Nephron progenitor cell (in vitro differentiated cells): ENCODE measurements at places on chromosomes 11 and 22.

DNA sequence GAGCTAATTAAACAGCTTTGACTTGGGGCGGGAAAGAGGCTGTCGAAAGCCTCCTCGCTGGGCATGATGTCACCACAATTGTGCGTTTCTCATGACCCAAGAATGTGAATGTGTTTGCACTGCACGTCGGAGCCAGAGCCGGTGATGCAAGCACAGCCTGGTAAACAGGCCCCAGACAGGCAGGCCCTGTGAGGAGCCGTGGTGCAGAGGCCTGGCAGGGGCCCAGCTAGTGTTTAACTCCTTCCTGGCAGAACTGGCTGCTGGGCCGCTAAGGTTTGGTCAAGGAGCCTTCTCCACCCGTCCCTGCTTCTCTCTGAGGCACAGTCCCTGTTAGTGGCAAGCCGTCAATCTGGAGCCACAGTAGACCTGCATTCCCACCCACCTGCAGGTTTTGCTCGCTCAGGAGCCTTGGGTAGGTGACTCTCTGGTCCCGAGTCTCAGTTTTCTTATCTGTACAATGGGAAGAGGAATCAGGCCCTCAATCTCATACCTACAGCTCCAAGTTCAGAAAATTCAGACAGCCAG lies 25.4 kb upstream of the SMTN start:
- peak; percentile 27 for DNase-seq

DNA sequence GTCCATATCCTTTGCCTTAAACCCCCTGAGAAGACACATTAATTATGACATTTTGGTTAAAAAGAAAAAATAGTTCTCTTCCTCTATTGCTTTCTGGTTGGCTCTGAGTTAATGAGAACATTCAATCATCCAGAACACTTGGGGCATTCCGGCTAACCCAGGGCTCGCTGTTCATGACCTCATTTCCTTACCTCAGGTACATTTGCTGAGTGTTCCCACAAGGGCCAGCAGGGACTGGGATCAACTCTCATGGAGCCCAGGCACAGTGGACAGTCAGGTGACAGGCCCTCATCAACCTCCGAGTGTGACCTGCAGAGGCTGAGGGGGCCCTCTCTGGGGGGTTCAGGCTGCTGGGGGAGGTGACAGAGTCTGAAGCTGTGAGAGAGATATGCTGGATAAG lies 98.9 kb downstream of the MYO18B start:
- DNase-seq: no peak

DNA sequence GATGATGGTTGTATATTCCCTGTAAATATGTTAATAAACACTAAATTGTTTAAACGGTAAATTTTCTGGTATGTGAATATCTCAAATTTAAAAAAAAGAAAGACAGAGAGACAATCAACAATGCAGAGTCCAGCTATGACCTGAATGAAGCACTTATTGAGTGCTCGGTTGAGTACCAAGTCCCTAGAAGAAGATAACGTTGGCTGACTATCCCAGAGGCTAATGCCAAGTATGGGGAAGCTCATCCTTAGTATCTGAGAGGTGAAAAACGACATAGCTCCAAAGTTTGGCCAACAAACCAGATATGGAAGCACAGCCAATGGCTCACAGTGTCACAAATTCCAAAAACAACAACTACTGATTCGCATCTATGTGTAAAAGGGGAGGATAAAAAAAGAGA lies 71.3 kb downstream of the RSF1 start:
- no peak for DNase-seq

DNA sequence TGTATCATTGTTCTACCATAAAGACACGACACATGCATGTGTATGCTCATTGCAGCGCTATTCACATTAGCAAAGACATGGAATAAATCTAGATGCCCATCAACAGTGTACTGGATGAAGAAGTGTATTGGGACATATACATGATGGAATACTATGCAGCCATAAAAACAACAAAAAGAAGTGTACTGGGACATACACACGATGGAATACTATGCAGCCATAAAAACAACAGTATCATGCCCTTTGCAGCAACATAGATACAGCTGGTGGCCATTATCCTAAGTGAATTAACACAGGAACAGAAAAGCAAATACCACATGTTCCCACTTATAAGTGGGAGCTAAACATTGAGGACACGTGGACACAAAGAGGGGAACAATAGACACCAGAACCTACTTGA lies 22.7 kb downstream of the ARL14EP start:
- no peak for DNase-seq

GRCh38 chr11:35664977-35665441 lies 2.4 kb downstream of the TRIM44 start:
- DNase-seq: no peak

DNA sequence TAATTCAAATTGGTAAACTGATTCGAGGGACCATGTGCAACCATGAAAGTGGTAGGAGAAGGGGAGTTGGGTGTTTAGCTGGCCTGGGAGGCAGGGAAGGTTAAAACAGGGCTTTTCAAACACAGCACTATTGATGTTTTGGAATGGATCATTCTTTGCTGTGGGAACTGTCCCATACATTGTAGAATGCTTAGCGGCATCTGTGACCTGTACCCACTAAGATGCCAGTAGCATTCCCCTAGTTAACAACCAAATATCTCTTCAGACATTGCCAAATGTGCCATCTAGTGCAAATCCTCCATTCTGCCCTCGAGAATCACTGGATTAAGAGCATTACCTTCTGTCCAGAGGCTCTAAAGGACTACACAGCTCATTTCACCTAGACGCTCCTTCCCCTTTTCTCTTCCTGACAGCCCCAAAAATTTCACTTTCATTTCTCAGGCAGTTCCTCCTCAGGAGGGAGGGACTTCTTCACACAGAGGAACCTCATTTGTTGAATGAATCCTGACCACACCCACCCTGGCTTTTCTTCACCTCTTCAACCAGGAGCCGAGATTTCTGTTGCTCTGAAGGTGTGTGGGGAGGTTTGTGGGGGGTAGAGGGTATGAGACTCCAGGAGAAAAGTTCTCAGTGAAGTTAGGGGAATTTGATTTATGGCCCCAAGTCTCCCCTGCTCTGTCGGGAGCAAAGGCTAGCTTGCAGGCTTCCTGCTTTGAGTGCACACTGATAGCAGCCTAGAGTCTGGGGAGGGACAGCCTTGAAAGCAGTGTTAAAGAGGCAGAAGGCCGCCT lies at the start of gene TRIM34:
Gene TRIM34 (plus strand): TSS at position 513 of the 791 bp plus-strand sequence. CDS start 7,331 bp downstream, outside the sequence.
- peak; percentile 11 for DNase-seq

DNA sequence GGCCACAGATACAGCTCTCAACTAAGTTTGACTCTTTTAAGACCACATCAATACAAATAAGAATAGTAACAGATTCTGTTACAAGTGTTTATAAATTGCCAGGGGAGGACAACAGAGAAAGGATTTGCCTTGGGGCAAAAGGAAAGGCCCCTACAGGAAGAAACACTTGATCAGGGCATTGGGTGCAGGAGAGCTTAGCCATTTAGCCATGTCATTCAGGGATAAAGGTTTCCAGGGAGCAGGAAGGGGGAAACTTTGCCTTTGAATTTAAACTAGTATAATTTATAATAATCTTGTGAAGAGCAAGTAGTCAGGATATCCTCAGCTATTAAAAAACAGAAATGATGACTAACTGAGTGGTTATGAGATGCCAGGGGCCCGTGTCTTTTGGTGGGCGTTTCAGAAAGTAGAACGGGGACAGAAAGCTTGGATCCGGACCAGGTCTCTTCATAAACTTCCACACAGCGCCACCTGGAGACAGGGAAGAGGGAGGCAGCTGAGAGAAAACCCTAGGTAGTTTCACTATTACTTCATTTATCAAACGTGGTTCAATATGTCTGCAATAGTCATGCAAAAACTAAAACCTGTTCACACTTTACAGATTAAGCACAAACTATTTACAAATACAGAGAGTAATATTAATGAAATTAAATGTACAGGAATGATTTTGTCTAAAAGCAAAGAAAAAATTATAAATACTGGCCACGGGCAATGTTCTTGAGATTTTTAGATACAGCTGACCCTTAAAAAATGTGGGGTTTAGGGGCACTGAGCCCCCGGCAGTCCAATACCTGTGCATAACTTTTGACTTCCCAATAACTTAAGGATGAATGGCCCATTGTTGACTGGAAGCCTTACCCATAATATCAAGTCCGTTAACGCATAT lies 11.0 kb upstream of the SLC5A4 start:
- peak; percentile 74 for DNase-seq

GRCh38 chr11:125532668-125533067 lies 36.6 kb upstream of the FEZ1 start:
- no peak for DNase-seq

DNA sequence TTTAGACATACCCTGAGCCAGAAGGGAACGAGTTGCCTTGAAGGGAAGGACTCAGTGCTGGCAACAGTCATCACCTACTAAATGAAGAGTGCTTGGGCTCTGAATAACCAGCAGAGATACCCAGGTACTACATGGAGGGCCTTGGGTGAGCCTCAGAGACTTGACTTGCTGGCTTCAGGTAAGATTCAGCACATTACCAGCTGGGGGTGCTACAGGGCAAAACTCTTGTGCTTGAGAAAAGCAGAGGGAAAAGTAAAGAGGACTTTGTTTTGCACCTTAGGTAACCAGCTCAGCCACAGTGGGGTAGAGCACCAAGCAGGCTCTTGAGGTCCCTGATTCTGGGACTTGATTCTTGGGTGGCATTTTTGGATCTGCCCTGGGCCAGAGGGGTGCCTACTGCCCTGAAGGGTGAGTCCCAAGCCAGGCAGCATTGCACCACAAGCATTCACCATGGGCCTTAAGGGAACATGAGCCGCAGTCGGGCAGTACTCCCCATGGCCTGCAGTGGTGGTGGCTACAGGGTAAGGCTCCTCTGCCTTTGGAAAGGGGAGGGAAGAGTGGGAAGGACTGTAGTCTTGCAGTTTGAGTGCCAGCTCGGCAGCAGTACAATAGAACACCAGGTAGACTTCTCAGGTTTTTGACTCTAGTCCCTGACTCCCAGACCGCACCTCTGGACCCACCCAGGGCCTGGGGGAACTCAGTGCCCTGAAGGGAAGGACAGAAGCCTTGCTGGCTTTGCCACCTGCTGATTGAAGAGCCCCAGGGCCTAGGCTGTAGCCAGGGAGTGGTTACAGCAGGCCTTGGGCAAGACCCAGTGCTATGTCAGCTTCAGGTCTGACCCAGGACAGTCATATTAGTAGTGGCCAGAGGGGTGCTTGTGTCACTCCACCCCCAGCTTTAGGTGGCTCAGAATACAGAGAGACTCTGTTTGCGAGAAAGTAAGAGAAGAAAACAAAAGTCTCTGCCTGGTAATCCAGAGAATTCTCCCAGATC lies 22.7 kb upstream of the PLEKHA7 start:
- DNase-seq: no peak

DNA sequence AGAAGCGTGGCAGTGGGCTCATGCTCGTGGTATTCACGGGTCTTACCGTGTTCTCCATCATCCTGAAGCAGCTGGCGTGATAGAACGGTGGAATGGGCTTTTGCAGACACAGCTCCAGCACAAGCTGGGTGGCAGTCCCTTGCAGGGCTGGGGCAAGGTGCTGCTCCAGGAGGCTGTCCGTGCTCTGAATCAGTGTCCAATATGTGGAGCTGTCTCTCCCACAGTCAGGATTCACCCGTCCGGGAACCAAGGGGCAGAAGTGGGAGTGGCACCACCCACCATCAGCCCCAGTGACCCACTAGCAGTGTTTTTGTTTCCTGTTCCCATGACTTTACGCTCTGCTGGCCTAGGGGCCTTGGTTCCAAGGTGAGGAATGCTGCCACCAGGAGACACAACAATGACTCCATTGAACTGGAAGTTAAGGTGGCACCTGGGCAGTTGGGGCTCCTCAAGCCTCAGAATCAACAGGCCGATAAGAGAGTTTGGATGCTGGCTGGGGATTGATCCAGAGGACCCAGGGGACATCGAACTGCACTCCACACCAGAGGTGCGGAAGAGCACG lies 16.9 kb upstream of the CD81 start:
- no peak for DNase-seq

GRCh38 chr22:41779929-41780505 lies 20.5 kb upstream of the CCDC134 start:
- DNase-seq: no peak

DNA sequence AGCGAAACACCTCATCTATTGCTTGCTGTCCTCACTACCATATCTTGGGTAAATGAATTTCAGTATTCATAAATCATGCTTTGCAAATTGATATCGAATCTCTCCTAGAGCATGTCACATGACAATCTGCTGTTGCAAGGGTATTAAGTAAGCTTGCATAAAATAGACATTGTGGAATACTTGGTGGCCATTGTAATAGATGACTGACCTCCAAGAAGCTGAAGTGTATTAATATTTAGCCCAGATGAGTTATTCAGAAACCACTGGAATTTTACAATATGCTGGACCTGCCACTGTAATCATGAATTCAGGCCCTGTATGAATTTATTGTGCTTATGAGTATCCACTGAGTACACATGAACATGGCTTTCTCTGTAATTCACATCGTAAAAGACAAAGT lies 289.7 kb upstream of the ARHGAP42 start:
- no peak for DNase-seq

DNA sequence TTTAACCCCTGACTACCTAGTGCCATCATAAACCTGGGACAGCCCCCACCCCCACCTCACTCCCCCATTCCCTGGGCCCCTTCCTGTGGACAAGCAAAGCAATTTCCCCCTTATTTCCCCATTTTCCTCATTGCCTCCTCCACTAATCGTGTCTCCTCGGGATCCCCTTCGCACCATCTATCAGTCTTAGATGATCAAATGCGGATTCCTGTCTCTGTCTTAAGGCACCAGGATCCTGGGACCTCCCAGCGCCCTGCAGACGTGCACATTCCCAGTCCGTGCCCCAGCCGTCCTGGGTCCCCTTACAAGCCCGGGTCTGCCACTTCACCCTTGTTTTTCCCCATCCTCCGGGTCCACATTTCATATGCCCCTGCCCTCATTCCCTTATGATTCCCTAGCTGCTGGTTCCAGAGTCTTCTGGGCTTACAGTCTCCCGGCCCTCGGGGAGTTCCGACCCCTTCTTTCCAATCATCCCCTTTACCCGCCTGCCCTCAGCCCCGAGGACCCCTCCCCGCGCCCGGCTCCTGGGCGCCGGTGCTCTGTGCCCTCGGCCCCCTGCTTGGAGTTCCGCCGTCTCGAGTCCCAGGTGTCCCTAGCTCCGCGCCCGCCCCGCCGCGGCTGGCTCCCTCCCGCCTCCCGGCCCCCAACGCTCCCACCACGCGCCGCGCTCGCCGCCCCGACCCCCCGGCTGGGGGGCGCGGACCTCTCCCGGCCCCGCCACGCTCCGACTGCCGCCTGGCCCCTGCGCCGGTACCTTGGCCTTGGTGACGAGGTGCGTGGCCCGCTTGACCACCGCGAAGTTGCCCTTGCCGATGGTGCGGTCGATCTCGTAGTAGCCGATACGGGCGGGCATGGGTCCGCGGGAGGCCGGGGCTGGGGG lies 599 bp downstream of the SIK3 start:
- DNase-seq: peak; percentile 69

DNA sequence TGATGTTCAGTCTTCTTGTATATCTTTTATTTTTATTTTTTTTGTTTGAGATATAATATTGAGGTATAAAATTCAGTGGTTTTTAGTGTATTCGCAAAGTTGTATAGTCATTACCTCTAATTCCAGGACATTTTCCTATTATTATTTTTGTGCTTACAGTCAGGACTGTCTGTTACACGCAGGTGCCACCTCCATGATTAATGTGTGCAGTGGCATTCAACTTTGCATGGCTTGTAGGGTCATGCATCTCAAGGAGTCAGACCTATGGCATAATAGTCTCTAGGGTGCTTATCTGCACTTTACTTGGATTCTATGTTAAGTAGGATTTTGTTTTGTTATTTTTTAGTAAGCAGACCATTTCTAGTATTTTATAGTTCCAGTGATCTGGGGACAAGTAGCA lies 1.0 kb downstream of the CTR9 start:
- DNase-seq: no peak
